GM13977 (cell line): ENCODE measurements at places on chromosomes 11 and 22.

GRCh38 chr11:96013461-96014213 lies 89.7 kb upstream of the MTMR2 start:
- DNase-seq, result no peak

- no peak for DNase-seq
These were observed 4.2 kb downstream of the GAL3ST3 start for GRCh38 chr11:66044757-66045156.

DNA sequence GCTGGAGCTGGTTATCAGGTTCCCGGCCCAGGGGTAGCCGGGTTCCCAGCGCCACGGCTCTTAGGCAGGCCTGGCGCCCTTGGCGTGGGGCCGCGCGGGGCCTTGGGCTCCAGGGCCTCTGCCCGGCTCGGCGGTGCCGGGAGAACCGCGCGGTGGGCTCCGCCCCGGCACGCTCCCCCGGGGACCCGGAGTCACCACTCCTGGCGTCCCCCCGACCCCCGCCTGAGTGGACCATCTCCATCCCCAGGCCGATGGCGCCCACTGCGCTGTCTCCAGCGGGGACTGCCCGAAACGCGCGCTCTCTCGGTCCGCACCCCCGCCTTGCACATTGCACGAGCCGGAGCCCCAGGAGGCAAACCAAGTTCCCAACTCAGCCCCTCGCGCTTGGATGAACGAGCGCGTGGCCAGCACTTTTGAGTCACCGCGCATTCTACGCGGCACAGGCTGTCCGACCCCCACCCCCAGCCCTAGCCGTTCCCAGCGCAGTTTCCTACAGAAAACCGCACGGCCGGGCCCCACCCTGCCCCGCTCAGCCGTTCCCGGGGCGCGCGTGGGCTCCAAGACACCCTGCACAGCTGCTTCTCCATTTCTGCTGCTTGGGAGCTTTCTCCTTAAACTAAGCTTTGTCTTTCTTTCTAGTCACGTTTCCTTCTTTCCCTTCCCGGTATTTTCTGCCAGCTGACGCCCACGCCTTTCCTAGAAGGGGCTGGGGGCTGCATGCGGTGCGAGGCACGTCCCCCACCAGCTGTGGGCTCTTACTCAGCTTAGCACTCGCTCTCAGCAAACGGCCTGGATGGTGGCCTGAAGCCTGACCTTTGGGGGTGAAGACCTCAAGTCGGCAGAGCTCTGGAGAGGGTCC lies 650 bp upstream of the CHID1 start:
- peak; percentile 75 for DNase-seq

- peak; percentile 87 for DNase-seq
These were observed 667 bp downstream of the CD81 start for GRCh38 chr11:2377511-2378443.

DNA sequence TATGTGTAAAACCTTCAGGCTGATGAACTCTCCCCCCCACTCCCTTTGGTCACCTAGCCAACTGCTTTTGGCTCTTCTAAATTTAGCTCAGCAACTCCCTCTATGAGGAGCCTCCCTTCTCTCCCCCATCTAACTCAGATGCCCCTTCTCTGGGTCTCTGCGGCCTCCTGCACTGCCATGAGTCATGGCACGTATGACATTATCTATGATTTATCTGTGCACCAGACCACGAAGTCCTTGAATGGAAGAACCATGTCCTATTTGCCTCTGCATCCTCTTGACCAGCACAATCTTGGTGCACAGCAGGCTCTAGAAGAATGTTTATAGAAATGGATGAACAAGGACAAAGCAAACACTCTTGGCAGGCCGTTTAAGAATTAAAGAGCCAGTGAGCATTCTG lies 46.0 kb downstream of the RPL27A start:
- no peak for DNase-seq

DNA sequence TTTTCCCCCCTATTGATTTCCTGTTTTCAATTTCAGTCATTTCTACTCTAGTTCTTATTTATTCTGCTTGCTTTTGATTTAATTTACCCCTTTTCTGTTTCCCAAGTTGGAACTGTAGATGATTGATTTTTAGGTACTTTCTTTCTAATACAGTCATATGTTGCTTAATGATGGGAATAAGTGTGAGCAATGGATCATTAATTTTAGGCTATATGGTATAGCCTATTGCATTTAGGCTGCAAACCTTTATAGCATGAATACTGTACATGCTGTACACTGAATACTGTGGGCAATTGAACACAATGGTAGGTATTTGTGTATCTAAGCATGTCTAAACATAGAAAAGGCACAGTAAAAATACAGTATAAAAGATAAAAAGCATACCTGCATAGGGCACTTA lies 44.9 kb downstream of the DDX10 start:
- DNase-seq, result no peak

DNA sequence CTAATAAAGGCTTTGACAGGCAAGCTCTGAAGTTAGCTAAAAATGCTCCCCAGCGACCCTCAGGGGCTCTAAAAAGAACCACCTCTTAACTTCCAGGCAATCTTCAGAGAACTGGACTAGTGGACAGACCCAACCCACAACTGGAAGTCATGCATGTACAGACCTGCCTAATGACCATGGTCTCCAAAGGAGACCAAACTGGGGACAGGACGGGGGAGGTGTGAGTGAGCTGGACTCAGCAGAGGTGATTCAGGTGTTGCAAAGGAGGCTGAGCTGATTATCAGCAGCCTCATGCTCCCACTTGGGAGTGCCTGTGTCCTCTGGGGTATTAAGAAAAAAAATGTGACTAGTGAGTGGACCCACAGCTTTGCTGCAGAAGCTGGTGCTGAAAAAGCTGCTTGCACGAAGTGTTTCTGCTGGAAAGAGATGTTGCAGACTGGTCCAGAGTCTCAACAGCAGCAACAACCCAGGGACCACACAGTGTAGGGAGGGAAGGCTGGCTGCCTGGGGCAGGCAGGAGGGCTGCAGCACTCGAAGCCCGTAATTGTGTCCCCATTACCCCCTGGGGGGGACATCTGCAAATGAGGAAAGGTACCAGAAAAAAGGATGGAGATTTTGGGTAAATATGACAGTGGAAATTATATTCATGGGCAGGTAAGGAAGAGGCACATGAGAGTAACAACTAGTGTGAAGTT lies 35.3 kb downstream of the PITPNB start:
- no peak for DNase-seq

DNA sequence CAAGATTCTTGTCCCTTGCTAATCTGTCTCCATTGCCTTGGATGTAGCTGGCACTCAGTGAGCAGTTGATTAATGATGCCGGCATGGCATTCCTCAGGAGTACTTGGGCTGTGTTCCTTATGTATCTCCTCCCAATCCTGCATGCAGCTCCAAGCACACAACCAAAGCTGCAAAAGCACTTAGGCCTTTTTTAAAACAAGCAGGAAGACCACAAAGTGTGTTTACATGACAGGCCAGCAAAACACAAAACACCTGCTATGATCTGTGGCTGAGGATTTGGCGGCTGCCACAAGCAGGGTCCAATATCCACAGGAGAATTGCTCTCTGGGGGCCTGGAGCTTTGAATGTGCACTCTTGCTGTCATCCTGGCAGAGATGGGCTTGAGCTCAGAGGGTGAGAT lies 8.9 kb downstream of the ABTB2 start:
- no peak for DNase-seq

- no peak for DNase-seq
These were observed 5.4 kb upstream of the TXN2 start for GRCh38 chr22:36486619-36487384.

DNA sequence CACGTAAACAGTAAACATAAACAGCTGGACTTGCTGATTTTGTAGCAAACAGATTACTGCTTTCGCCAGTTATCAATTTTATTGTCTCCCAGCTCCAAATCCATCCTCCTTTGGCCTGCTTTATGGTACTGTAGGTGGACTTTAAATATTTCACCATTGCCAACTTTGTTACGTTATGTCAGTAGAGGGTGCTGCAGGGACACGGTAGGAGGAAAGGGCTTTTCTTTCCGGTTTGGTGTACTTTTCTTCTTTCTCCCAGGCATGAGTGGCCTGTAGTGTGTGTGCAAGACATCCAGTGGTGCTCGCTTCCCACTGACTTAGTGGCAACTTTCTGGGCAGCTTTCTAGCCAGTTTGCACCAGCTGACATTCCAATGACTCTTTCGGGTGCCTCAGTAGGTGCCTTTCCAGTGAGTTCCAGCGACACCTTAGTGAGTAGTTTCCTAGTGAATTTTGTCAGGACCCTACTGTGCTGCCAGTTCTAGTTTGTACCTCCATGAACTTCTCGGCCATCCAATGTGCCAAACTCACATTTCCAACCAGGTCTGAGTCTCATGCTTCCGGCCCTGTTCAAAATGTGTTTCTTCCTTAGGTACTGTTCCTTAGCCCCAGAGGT lies 267.6 kb upstream of the TENM4 start:
- DNase-seq, result peak; percentile 23

- DNase-seq, result no peak
These were observed 70.4 kb downstream of the LDLRAD3 start for GRCh38 chr11:36013950-36014897.

DNA sequence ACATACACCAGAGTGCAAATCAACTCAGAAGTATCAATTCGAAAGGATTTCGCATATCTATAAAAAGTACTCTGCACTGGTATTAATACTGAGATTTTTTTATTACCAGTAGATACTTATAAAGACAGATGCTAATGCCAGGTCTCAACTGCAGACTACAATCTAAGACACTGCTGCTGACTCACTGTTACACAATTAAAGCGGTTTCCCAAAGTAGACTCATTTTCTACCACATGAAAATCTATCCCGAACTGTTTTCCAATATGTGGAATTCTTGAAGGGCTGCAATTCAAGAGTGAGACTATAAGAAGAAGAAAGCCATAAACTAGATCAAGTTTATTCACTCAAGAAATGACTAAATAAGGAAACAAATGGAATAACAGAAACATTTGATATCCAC lies 57.2 kb upstream of the ARHGAP32 start:
- DNase-seq, result no peak

- DNase-seq, result peak; percentile 27
These were observed 4.4 kb downstream of the SCARF2 start for GRCh38 chr22:20433191-20433590.

DNA sequence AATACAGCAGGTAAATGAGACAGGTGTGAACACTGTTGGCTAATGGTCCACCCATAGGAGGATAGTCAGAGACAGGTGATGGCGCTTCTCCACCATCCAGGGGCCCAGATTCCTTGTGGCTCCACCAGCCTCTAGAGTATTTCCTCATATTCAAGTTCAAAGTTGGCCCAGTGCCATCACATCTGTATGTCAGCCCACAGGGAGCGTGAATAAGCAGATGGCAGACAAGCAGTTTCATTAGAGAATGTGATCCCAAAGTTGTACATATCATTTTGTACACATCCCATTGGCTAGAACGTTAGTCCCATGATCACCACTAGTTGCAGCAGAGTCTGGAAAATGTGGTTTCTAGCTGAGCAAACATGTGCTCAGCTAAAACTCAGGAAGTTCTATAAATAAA lies 11.0 kb upstream of the CWF19L2 start:
- DNase-seq, result no peak

GRCh38 chr11:19525276-19525675 lies 187.4 kb upstream of the NAV2 start:
- DNase-seq, result no peak

DNA sequence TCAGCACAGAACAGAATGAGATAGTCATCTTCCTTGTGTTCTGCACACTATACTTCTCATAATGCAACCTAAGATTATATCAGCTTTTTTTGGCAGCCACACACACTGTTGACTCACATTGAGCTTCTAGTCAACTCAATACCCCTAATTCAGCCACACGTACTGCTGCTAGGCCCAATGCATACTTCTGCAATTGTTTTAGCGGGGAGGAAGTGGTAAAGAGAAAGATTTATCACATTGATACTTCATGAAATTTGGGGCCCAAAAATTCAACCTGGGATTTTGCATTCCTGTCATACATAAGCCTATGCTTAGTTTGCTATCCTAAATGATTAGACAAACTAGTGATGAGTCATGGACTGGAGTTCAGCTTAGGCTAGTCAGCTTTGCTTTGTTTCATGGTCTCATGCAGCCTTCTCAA lies 8.6 kb upstream of the UPB1 start:
- peak; percentile 55 for DNase-seq

DNA sequence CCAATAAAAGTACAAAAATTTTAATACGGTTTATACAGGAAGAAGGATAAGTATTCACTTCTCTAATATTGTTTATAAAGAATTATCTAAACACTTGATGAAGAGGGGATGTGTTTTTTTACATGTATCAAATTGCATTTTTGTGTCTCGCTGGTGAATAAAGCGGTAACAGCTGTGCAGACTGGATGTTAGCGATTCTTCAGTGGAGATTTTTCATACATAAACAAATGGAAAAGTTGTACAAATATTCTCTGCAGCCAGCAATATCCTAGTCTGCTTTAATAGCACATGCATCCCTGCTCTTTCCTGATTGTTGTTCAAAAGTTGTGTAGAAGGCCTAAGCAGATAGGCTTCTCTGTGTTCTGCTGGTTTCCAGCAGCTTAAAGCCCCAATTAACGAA lies 369.3 kb downstream of the SOX6 start:
- no peak for DNase-seq

GRCh38 chr11:45880772-45881570 lies 4.5 kb upstream of the MAPK8IP1 start:
- DNase-seq, result no peak

DNA sequence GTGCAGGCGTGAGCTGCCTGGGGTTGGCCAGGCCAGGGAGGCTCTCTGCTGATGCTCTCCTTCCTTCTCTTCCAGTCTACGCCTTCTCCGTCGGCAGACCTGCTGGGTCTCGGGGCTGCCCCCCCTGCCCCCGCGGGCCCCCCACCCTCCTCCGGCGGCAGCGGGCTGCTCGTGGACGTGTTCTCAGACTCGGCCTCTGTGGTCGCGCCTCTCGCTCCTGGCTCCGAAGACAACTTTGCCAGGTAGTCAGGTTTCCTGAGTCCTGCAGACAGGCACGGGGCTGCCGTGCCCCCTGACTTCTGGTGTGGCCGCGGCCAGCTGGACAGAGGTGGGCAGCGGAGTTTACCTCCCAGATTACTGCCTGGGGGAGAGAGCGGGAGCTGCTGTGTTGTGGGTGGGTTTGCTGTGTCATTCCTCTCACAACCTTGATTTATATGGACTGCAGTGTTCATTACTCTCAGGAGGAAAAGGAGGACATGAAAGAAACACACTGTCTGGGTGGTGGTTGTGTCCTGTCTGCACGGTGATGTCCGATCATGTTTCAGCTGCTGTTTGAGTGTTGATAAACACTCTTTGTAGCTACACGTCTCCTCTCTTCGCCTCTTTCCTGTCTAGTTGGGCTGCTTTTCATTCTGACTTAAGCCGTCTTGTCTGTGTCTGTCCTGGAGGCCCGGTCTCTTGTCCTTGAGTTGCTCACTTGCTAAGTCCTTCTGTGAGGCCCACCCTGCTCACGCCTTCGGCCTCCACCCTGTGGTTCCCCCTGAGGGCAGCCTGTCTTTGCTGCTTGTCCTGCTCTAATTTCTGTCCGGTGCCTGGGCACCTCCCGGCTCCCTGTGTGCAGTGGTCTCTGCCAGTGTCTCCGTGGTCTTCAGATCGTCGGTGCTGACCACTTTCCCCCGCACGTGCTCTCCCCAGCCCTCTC lies 35.9 kb downstream of the MUC6 start:
- no peak for DNase-seq

GRCh38 chr11:72391638-72392423 lies 42.5 kb downstream of the CLPB start:
- peak; percentile 37 for DNase-seq
